LNCaP clone FGC (cell line): ENCODE measurements at places on chromosomes 7 and 10.

GRCh38 chr10:124259139-124259825 is 159.4 kb downstream of the OAT start:
- DNase-seq: peak; percentile 8

DNA sequence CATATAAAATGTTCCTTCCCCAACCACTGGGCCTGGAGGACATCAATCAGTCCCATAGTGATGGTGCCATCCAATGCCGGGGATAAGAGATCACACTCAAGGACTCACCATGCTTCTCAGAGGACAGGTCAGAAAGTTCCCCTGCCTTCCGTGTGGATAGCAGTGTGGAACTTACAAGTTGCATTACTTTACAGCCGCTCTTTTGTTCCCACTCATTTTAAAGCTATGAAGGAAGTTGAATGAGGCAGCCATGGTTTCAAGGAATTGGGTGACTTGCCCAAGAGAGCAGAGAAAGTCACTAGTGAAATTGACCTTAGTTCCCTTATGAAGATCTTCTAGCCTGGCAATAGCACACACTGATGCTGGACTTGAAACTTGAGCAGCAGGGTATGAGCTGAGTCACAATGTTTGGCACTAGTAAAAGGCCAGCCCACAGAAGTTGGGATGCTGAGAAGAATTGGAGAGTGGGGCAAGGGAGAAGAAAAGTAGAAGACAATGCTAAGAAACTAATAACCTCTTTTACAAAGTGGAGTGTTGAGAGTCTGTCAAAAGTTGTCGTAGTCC is 78.7 kb downstream of the CXCL12 start:
- no peak for DNase-seq

DNA sequence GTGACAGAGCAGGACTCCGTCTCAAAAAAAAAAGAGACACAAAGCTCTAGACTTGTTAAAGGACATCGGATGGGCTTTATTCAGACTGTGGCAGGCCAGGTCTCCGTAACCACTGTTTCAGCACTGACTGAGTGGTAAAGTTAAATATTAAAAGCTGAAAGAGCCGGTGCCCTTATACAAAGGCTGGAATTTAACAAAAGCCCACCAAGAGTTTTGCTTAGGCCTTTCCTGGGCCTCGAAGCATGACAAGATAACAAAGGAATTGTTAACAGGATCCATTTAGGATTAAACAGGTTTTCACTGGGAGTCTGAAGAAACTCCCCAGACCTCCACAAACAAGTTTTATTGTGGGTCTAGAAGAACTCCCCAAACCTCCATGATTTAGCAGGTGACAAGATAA is 727.8 kb downstream of the TYW1 start:
- no peak for DNase-seq

DNA sequence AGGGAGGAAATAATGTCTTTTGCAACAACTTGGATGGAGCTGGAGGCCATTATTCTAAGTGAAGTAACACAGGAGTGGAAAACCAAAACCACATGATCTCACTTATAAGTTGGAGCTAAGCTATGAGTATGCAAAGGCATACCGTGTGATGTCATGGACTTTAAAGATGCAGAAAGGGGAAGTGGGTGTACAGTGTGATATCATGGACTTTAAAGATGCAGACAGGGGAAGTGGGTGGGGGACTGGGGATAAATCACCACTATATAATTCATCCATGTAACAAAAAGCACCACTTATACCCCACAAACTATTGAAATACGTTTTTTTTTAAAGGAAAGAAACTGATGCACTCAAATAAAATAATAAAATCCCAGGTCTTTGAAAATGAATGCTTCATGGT is 29.5 kb downstream of the LYZL2 start:
- DNase-seq: no peak

- no peak for DNase-seq
These were observed 683.2 kb upstream of the LRRN3 start for GRCh38 chr7:110407706-110408105.

DNA sequence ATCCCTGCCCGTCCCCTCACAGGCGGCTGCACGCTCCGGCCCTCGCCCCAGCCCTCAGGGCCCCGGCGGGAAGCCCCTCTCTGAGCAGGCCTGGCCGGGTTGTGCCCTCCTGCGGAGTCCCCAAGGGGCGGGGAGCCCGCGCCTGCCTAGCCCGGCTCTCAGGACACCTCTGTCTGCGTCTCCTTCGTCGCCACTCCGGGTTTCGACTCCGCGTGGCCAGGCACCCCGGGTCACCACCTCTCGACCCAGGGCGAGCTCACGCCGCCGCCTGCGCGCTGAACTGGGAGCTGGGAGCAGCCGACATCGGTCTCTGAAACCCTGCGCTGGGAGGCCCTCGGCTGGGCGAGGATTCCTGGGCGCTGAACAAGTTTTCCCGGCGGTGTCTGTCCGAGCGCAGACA is 6.2 kb upstream of the OGDHL start:
- no peak for DNase-seq

- no peak for DNase-seq
These were observed 69.9 kb upstream of the FGL2 start for GRCh38 chr7:77269360-77270093.

GRCh38 chr7:113267271-113267670 is 148.9 kb upstream of the SMIM30 start:
- DNase-seq: no peak

- no peak for DNase-seq
These were observed 48.7 kb downstream of the GPR141 start for GRCh38 chr7:37732253-37732652.

- no peak for DNase-seq
These were observed 18.2 kb upstream of the MAGI2 start for GRCh38 chr7:79471699-79472098.

GRCh38 chr10:29987471-29987870 is 71.9 kb downstream of the JCAD start:
- DNase-seq: no peak

DNA sequence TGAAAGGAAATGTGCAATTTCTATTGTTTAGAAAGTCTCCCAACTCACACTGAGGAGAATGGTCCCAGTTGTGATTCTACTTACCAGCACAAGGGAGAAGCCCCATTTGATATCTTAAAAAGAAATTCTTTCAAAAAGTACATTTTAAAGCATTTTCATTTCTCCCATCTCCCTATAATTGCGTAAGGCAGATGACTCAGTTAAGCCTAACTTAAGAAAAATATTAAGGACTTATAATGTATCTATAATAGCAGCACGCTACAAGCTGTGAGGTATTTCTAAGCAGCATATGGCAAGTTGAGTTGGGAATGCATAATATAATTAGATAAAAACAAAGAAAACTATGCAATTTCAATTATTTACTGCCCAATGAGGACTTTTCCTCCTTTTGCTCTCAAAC is 8.5 kb upstream of the NRCAM start:
- DNase-seq: no peak

- DNase-seq: no peak
These were observed 82.5 kb upstream of the TMEM72 start for GRCh38 chr10:44828508-44829142.

DNA sequence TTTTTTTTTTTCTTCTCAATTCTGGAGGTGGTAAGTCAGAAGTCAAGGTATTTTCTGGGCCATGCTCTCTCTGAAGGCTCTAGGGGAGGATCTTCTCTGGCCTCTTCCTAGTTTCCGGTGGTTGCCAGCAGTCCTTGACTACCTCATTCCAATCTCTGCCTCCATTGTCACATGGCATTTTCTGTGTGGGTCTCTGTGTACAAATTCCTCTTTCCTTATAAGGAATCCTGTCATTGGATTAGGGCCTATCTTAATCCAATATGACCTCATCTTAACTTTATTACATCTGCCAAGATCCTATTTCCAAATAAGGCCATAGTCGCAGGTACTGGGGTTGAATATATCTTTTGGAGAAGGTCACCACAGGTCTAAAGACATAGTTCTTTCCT is 129.3 kb upstream of the PRR15 start:
- no peak for DNase-seq

GRCh38 chr7:153452661-153453060 is 599.5 kb upstream of the DPP6 start:
- no peak for DNase-seq

DNA sequence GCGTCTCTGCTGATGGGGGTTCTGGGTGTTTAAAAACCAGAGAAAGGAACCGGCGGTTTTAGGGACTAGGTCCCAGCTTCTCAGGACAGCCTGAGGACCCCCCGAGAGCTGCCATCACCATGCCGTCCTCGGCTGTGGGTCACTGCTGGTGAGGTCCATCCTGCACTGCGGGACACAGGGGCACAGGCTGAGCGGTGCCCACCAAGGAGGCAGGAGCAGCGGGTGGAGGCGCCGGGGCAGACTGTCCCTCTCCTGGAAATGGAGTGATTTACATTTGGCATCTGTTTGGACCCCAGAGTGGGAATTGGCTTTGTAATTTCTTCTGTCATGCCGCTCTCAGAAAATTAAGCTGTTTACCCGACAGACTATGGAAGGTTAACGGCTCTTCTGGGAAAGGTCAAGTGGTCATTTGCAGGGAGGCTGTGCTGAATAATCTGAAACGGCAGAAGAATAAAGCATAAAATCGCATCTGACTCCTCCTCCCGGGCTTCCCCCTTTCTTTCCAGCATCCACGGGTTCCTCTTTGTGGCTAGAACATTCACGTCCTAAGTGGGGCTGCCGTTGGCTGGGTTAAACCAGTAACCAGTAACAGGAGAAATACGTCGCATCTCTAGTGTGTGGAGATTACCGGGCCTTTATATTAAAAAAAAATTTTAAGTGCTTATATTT is 31.7 kb downstream of the LHPP start:
- DNase-seq: no peak

DNA sequence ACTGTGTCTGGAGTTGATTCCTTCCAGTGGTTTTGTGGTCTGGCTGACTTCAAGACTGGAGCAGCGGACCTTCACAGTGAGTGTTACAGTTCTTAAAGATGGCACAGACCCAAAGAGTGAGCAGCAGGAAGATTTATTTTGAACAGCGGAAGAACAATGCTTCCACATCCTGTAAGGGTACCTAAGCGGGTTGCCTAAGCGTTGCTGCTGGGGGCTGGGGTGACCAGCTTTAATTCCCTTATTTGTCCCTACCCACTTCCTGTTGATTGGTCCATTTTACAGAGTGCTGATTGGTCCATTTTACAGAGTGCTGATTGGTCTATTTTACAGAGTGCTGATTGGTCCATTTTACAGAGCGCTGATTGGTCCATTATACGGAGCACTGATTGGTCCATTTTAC is 13.2 kb downstream of the AKR1B15 start:
- DNase-seq: no peak

DNA sequence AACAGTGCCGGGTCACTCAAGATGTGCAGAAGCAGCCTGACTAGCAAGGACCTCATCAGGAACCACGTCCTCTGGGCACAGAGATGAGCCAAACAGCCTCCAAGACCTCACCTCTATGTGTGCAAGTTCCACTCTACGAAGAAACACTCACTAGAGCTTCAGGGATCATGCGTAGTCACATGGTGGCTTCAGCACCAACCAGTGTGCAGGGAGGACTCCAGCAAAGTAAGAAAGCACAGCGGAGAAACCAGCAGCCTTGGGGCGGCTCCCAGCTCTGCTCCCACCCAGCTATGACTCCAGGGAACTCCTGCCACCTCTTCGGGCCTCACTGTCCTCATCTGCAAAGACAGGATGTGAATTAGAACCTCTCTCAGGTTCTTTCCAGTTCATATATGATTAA is 58.2 kb downstream of the SLIT1 start:
- no peak for DNase-seq

- no peak for DNase-seq
These were observed 736.2 kb downstream of the PARD3 start for GRCh38 chr10:34078745-34079470.

GRCh38 chr10:45452743-45453452 is 78.9 kb downstream of the ALOX5 start:
- no peak for DNase-seq

- DNase-seq: no peak
These were observed 134.6 kb upstream of the TCF7L2 start for GRCh38 chr10:112815269-112816032.

DNA sequence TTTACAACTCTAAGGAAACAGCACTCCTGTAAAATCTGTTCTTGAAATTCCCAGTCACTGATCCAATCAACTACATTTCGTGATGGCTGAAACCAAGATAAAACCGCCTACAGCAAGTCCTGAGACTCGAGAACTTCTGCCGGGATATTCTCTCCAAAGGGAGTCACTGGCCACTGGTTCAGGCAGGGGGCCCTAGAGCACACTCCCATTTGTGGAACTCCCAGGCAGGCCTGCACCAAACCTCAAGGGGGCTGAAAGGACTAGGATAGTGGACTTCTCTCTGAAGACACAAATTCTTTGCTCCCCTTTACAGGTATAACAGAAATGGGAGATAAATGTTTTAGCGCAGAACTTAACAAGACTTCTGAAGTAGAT is 16.3 kb downstream of the CYTH3 start:
- DNase-seq: no peak

- DNase-seq: peak; percentile 18
These were observed 27.3 kb downstream of the PPIF start for GRCh38 chr10:79374312-79375191.

GRCh38 chr10:127939786-127940330 is 33.0 kb downstream of the PTPRE start:
- DNase-seq: no peak

GRCh38 chr7:27424231-27424630 is 181.6 kb downstream of the EVX1 start:
- peak; percentile 63 for DNase-seq
